ENCODE measurements at places on chromosomes 2 and 18. TPM values are rescaled to one million over a fixed set of nuclear protein-coding genes. Genes with fewer than 3 reads are reported as not detected.

The C18orf54 gene
- polyA plus RNA-seq: 13.9 TPM

GRCh38 chr2:20430035-20430434 is 16.8 kb upstream of the RHOB start:
- no peak overlapping the region for H3K4me3 ChIP-seq
- H3K36me3 ChIP-seq: no peaks in the 10 kb centered on the region
- no peaks in the 10 kb centered on the region for H3K27me3 ChIP-seq

- no peak for DNase-seq
- H3K4me3 ChIP-seq: no peak overlapping the region
- no peaks in the 10 kb centered on the region for H3K27me3 ChIP-seq
- H3K4me1 ChIP-seq: peaks cover 14% of the 10 kb centered on the region
- no peaks in the 10 kb centered on the region for H3K36me3 ChIP-seq
Observed at GRCh38 chr18:777021-777420, 35.0 kb downstream of the YES1 start.

GRCh38 chr2:127735044-127735443 is 33.7 kb downstream of the SFT2D3 start:
- no peaks in the 10 kb centered on the region for H3K27me3 ChIP-seq
- no peaks in the 10 kb centered on the region for H3K4me1 ChIP-seq
- H3K27ac ChIP-seq: no peak overlapping the region
- 0 out of 2 replicates have a peak, but pooled peaks cover 3% of the 10 kb centered on the region for H3K36me3 ChIP-seq

DNA sequence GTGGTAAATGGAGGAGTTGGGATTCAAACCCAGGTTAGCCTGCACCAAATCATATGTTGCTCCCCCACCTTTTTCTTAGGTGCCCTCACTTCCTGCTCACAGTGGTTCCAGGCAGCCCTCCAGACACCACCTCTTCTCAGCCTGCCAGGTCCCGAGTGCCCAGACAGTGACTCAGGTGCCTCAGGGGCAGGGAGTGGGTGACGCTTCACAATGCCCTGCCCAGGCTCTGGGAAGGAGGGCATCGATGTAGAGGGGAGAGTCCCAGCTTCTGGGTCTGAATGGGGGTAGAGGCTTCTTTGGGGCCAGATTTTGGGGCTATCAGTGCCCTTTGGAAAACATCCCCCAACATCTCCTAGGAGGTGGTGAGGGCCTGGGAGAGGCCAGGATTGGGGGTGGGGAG is 5.2 kb upstream of the DNAJB2 start:
- H3K36me3 ChIP-seq: no peaks in the 10 kb centered on the region
- no peaks in the 10 kb centered on the region for H3K27me3 ChIP-seq
- DNase-seq: no peak

All from GM23338 (cell line).